ENCODE measurements at places on chromosomes 12 and 14. TPM values are rescaled to one million over a fixed set of nuclear protein-coding genes. Genes with fewer than 3 reads are reported as not detected.

- DNase-seq, result no peak
These were observed 83.8 kb downstream of the ACSS3 start for GRCh38 chr12:81161680-81162079.

DNA sequence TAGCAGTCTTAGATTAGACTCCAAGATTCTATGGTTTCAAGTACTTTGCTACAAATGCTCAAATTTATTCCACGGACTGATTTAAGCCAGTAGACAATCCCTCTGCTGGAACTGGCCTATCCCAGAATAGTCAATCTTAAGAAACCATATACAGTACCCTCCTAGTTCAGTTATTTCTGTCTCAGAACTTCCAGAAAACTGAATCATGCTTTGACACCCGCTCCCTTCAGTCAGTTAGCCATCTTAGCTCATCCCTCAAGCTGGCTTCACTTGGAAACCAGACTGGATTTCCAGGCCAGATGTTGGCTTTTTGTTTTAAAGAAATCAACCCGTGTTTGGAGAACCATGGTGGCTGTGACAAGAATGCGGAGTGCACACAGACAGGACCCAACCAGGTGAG lies 125.5 kb downstream of the NT5DC3 start:
- DNase-seq, result no peak

Gene GXYLT1
- polyA plus RNA-seq, result 4.0 TPM

GRCh38 chr12:94445662-94446061 lies 14.0 kb downstream of the CEP83 start:
- DNase-seq, result no peak

DNA sequence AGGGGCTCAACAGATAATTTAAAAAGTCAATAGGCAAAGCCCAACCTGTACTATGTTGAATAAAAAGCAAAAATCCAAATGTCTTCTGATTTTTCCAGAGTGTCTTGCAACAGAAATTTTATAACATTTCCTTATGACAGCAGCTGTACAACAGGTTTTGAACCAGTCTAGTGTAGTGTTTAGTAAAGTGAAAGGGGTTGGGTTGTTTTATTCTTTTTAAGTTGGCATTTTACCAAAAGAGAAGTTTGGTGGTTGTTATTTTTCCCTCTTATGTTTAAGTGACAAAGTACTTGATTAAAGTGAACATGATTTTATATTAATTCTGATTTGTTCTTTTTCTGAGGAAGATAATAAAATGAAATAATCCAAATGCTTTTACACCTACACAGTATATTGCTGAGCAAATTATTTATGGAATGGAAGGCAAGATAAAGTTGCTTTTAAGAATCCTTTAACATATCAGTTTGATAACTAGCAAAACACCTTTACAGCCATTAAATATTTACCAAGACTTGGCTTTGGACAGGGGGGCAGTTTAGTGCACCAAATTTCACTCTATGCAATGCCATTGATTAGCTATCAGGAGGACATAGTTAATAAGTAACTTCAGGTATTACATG lies 128.9 kb downstream of the FOXA1 start:
- no peak for DNase-seq

DNA sequence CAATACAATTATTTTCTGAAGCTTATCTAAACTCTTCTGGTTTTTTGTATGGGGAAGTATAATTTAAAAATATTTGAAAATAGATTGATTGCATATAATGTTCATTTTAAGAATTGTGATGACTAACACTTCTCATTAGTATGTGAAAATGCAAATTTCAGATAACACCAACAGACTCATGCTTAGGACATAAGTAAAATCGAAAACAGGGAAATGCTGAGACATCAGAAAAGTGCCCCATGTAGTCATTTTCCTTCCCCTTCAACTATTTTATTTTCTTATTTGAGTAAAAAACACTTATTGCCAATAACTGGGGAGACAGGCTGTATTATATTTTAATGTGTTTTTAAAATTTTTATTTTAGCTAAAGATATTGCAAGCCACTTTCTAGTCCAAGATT lies 814.7 kb downstream of the GALC start:
- no peak for DNase-seq

GRCh38 chr12:96206936-96207662 lies 12.9 kb downstream of the ELK3 start:
- DNase-seq, result no peak

Gene GZMH
- polyA plus RNA-seq, result 0.35 TPM

- peak; percentile 10 for DNase-seq
These were observed 64.4 kb downstream of the SERPINA3 start for GRCh38 chr14:94676495-94677185.

- DNase-seq, result no peak
These were observed 146.3 kb upstream of the RMST start for GRCh38 chr12:97316321-97316720.

Gene INHBE
- 137 TPM for polyA plus RNA-seq

GRCh38 chr12:64006211-64006825 lies 161.8 kb downstream of the SRGAP1 start:
- DNase-seq, result no peak

DNA sequence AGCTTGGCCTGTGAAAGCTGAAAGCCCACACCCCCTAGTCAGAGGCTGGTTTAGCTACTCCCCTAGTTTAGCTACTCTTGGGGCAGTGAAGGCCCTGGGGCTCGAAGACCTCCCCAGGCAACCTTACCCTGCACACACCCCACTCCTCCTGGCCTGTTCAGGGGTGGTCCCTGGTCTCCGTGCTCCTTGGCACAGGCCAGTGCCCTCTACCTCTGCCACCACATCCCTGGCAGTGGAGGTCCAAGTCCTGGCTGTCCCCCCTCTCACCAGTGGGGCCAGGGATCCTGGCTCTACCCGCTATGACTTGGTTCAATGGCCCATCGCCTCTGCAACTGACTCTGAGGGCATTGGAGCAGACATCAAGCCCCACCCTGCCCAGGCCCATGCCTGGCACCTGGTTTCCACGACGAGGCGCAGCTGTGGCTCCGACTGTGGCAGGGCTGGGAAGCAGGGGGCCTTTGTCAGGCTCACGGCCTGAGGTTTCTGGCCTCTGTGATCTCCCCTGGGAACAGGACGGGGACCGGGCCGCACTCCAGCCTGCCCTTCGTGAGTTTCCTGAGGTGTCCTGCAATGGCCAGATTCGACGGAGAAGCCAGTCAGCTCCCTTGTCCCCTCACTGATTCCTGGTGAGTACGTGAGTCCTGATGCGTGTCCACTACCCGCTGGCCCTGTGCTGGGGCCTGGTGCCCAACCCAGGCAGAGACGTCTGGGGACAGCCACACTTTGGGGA lies 5.7 kb downstream of the TMEM121 start:
- DNase-seq, result no peak

GRCh38 chr12:114746297-114747011 lies 62.5 kb upstream of the TBX3 start:
- DNase-seq, result no peak

DNA sequence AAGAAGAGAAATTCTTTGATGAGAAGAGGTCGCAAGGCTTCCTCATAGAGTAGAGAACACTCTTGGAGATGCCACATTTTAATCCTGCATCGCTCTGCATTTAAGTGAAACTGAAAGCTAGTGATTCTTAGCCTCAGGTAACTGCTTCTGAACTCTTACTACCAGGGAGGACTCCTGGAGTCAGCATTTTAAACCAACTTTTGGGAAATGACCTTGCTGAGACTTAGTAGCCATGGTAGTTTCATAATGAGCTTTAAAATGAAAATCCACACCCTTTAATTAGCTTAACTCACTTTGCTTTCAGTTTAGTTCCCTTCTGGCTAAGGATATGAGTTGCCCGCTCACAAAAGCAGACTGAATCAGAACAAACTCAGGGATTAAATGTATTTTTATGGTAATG lies 80.3 kb downstream of the SYNE2 start:
- no peak for DNase-seq

GRCh38 chr12:54337854-54338650 lies 13.1 kb downstream of the COPZ1 start:
- DNase-seq, result no peak

DNA sequence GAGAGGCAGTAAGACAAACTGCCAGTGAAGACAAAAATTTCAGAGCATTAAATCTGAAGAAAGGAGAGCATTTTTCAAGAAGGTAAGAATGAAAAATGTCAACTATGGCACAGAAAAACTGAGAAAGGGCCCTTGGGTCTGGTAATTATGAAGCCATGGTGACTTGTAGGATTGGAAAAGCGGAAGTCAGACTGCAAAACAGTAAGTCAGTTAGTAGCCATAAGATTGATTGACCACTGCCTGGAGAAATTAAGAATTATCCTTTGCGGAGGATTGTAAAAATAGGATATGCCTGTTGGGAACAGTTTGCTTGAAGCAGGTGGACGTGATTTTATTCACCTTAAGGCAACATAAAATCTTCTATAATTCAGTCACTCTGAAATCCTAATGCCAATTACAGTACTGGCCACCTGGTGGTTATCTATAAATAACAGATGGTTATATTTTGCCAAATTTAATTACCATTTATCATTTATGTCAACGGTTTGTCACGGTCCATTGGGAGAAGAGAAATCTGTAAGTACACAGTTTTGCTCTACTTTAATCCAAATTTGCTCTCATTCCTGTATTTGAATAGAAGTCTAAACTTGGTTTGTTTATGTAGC lies 127.1 kb upstream of the CNTN1 start:
- DNase-seq, result no peak

GRCh38 chr14:97477353-97477752 lies 680.2 kb downstream of the VRK1 start:
- no peak for DNase-seq

Gene NAV3
- polyA plus RNA-seq, result 0.42 TPM

DNA sequence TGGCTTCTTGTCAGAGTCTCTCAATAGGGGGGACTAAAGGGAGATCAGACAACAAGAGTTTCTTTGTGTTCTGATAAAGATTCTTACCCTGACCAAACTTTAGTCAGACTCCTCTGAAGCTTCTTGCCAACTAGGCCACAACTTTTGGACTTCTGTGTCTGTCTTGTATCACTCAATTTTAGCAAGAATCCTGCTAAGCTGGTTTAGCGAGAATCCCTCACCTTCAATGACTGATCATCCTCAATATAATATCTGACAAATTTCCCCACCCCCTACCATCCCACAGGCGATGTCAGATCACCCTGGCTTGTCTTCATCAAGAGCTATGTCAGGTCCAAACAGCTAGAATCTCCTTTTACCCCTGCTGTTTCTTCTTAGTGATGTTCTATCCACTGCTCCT lies 215.2 kb downstream of the RASSF9 start:
- DNase-seq, result no peak

GRCh38 chr12:121748571-121749265 lies 36.2 kb downstream of the TMEM120B start:
- DNase-seq, result peak; percentile 52

DNA sequence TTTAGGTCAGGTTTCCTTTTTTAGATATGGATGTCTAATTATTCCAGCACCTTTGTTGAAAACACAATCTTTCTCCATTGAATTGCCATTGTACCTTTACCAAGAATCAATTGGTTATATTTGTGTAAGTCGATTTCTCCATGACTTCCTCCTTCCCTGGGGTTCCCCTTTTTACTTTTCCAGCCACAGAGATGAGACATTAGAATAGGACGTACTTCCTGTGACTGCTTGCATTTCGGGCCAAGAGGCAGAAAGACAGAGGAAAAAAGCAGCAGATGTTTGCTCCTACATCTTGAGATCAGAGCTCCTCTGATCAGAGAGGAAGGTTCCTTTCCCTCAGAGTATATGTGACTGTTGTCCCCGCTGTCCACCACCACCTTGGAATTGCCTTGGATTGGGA lies 453.7 kb upstream of the RGS6 start:
- no peak for DNase-seq

GRCh38 chr14:85702997-85703396 lies 173.1 kb downstream of the FLRT2 start:
- DNase-seq, result no peak

GRCh38 chr12:124625867-124626675 lies 58.7 kb upstream of the NCOR2 start:
- peak; percentile 53 for DNase-seq

DNA sequence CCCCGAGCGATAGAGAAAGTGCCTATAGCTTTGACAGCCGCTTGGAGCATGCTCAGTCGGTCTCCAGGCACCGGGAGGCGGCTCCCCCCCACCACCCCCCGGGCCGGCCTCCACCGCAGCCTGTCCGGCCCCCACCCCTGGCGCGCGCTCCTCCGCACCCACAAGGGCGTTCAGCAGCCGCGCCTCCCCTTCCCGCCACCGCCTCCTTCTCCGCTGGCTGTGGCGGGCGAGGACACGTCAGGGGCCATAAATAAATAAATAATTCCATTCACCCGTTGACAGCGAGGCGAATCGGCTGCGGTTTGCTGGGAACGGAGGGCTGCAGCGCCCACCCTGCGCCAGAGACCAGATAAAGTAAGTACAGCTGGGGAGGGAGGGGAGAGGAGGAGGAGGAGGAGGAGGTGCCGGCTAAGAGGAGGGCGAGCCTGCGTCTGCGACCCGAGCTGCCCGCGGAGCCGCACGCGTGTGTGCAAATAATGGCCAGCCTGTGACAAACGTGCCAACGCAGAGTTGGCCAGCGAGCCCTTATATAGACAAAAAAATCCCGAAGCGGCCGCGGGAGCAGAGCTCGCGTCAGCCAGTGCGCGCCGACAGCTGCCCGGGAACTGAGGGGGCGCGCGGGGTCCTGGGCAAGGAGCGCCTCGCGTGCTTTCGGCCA lies at the start of gene SLC16A7:
TSS of gene SLC16A7 (plus strand) at position 147 of the 658 bp plus-strand sequence. CDS start 108,773 bp downstream, outside the sequence.
- peak; percentile 85 for DNase-seq

GRCh38 chr14:99195602-99196309 lies 76.2 kb downstream of the BCL11B start:
- DNase-seq, result no peak

Gene CDK2
- polyA plus RNA-seq, result 7.3 TPM

Gene KCTD10
- 11.4 TPM for polyA plus RNA-seq

- no peak for DNase-seq
These were observed 5.5 kb downstream of the NOPCHAP1 start for GRCh38 chr12:104991565-104992128.

Gene USP44
- 0.14 TPM for polyA plus RNA-seq

DNA sequence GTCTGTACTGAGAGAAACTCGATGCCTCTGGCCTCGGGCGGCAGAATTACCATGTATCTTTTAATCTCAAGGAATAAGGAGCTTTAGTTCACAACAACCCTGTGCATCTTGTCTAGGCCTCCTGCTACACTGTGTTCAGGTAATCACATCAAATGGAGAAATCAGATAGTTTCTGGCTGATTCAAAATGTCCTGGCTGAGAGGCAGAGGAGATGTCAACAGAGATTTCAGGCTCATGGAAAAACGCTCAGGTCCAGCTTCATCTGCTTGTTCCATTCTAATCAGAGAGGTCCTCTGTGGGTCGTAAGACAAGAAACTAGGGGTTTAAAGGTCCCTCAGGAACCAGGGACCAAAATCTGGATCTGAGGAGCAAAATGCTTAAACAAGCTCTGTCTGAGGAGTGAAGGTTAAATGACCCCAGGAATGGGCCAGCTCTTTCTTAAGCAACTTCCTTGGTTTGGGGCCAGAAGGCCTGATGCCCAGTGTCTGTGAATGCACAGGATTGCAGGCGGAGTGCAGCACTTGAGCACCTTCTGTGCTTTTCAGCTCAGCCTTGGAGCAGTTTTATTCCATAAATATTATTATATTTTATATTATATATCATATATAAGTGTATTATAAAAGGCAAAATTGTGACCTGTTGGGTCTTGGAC lies 170.2 kb upstream of the PRICKLE1 start:
- DNase-seq, result no peak

Gene PMCH
- polyA plus RNA-seq, result not detected

Gene OLR1
- polyA plus RNA-seq, result 0.13 TPM

Data from liver (tissue), 10 donors.